ENCODE measurements at places on chromosomes 1 and 21.

DNA sequence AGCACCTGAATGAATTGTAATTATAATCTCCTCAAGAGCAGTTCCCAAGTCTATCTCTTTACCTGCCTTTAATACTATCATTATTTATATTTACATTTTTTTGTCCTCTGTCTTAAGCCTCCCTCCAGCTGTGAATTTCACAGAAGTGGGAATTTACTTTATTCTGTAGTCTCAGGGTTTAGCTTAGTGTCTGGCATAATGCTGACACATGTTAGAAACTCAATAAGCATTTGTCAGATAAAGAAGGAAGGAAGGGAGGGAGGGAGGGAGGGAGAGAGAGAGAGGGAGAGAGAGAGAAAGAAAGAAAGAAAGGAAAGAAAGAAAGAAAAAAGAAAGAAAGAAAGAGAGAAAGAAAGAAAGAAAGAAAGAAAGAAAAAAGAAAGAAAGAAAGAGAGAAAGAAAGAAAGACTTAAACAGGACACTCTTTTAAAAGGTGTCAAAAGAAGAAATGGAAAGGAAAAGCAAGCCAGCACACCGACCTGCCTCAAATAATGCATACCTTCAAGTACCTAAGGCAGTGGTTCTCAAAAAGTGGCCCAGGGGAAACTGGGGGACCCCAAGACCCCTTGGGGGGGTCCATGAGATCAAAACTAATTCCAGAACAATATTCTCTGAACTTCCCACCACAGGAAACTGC, 1.8 kb upstream of the PGLYRP4 start:
- no peak for DNase-seq

DNA sequence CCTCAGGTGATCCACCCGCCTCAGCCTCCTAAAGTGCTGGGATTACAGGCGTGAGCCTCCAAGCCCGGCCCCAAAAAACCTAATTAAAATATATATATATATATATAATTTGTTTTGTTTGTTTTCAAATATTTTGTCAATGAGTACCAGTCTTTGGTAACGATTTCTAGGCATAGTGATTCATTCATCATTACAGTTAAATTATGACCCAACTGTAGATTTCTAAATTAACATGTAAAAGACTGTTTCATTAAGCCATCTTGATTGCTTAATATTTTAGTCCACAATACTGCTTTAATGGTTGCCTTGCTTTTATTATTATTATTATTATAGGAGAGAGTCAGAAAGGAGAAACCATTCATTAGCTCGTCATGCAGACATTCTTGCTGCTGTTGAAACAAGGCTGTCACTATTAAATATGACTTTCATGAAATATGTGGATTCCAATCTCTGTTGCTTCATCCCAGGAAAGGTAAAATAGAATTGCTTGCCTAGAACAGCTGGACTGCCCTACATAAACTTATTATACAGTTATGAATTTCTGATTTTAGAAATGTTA, 19.9 kb downstream of the FBXO28 start:
- DNase-seq, result no peak

GRCh38 chr1:21586222-21586621, 77.0 kb downstream of the ALPL start:
- DNase-seq, result no peak

GRCh38 chr1:110463725-110464124, 12.8 kb downstream of the PROK1 start:
- DNase-seq, result no peak

DNA sequence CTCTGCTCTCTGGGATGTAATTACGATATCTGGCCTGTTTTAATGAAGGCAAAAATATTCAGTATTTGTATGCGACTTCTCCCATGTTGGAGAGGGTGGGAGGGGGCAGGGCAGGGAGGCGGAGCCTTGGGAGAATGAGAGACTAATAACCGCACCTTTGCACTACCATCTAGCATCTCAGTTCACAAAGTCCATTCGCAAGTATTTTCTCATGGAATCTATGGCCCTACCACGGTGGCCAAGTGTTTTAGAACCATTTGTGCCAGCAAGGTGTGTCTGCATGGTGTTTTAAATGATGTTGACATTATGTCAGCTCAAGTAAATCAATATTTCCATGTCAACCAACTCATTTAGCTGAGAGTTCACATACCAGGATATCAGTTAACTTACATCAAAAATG, 14.3 kb upstream of the BLACAT1 start:
- no peak for DNase-seq

- DNase-seq, result no peak
Observed at GRCh38 chr1:8211251-8211882, 106.5 kb upstream of the SLC45A1 start.

- DNase-seq, result no peak
Observed at GRCh38 chr1:56222914-56223540, 356.3 kb downstream of the PLPP3 start.

- DNase-seq, result no peak
Observed at GRCh38 chr1:64229307-64229706, 25.9 kb downstream of the UBE2U start.

GRCh38 chr1:94799206-94799605, 21.0 kb upstream of the SLC44A3 start:
- DNase-seq, result no peak

DNA sequence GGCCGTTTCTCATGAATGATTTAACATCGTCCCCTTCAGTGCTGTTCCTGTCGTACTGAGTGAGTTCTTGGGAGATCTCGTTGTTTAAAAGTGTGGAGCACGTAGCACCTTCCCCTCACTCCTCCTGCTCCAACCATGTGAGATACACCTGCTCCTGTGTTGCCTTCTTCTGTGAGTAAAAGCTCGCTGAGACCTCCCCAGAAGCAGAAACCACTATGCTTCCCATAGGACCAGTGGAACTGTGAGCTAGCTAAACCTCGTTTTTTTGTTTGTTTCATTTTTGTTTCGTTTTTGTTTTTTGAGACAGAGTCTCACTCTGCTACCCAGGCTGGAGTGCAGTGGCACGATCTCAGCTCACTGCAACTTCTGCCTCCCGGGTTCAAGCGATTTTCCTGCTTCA, 198.6 kb downstream of the NCAM2 start:
- no peak for DNase-seq

GRCh38 chr1:101408212-101409042, 171.6 kb downstream of the S1PR1 start:
- no peak for DNase-seq

DNA sequence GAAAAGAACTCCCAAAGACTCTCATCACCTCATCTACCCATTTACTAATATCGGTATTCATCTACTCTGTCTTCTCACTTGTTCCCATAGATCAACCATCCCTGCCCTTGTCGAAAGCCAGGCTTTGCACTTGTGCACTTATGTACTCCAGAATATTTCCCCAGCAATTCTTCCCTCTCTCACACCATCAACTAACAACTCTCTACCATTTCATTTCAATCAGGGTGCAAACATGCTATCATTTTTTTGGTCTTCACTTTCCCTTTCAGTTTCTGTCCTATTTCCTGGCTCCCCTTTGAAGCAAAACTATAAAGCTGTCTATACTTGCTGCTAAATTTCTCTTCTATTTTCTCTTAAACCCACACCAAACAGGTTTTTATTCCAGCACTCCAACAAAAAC, 6.7 kb downstream of the C1orf105 start:
- no peak for DNase-seq

- DNase-seq, result peak; percentile 59
Observed at GRCh38 chr1:65572701-65573421, 152.4 kb downstream of the LEPR start.

GRCh38 chr1:8004803-8005573, 21.1 kb downstream of the ERRFI1 start:
- DNase-seq, result no peak

DNA sequence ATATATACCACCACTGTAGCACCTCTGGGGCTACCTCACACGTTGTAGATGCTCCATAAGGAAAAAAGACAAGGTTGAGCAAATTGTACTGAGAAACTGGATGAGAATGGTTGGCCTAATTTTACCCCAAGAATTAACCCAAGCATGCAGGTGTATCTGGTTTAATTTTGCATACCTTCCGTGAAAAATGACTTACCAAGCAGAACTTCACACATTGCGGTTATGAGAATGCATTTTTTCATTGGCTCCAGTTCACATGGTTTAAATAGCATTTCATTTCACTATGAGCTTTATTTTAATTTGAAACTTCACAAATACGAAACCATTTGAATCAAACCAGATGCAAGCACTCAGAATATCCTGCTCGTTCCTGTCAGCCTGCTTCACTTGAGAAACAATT, 512.2 kb downstream of the LTN1 start:
- DNase-seq, result no peak

- no peak for DNase-seq
Observed at GRCh38 chr21:33973268-33973667, 57.7 kb upstream of the ATP5PO start.

GRCh38 chr1:44034976-44035716, 3.9 kb upstream of the SLC6A9 start:
- DNase-seq, result no peak

GRCh38 chr1:20110679-20111078, 8.7 kb downstream of the PLA2G2D start:
- no peak for DNase-seq

- no peak for DNase-seq
Observed at GRCh38 chr1:230633469-230633868, 8.8 kb upstream of the COG2 start.

DNA sequence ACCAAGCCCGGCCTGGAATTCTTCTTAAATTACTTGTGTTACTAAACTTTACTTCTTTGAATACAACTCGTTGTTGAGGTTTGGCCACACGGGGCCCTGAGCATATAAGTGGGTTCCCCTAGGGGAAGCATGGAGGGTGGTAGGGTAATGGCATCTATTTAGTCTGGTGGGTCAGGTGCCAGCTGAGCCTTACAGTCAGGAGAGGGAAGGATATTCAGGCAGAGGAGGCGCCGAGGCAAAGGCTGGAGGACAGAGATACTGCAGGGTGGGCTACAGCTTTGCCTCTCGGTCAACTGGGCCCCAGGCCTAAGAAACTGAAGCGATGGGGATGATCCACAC, 424 bp upstream of the NECAP2 start:
- DNase-seq, result no peak

DNA sequence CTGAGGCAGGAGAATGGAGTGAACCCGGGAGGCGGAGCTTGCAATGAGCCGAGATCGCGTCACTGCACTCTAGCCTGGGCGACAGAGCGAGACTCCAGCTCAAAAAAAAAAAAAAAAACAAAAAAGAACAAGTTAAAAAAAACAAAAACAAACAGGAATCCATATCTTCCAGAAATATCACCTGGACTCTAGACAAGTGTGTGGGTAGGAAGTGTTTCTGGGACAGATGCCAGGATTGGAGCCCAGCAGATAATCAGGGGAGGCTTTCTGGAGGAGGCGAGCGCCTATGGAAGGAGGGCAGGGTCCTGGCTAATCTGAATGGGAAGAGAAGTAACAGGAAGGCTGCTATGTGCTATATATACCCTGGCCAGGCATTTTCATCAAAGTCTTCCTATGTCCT, 43.6 kb upstream of the SYNC start:
- DNase-seq, result no peak

- DNase-seq, result no peak
Observed at GRCh38 chr1:214396330-214396729, 115.4 kb downstream of the SMYD2 start.

GRCh38 chr1:2377751-2378440, 13.5 kb downstream of the MORN1 start:
- peak; percentile 8 for DNase-seq

GRCh38 chr1:71053758-71054157, 6.1 kb upstream of the PTGER3 start:
- DNase-seq, result no peak

DNA sequence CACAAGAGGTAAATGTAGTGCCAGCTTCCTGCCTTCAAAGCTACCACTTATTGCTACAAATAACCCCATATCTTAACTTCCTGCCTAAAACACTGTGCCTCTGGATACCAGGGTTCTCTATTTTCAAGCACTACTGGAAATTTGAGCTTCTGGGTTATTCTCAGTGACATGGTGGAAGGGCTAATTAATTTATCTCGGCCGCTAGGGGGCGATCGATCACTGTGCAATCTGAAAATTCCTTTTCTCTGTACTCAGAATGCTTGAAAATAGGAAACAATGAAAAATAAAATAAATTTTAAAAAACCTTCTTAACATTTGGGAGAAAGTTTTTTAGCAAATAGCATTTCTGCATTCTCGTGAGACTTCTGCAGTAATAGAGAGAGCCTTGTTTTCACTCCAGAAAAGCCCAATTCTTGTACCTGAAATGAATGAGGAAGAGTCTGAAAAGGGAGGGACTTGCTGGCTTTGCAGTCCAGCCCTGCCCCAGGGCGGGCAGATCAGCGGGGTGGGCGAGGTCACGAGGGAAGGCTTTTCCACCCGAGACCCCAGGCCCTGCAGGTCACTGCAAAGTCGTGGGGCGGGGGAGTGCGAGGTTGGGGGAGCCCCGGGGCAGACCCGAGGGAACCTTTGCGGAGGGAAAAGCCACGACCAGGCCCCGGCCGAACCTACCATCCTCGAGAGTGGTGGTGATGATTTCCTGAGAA, 276.7 kb downstream of the PCP4 start:
- DNase-seq, result peak; percentile 81

DNA sequence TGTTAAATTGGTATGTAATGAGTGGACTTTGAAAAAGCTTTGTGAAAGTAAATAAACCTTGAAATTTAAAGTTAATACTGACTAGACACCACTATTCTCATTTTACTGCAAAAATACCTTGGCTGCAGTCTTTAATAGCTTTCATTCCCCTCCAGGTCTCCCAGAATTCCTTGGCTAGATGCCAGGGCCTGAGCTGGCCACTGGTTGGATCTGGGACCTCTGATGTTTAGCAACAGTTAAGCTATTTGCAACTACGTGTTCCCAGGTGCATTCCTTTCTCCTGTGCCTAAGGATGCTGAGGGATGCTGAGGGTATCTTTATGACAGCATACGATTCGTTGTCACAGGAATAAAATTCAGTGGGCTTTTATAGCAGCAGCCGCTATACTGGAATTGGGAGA, 938.7 kb downstream of the TTLL7 start:
- DNase-seq, result no peak

DNA sequence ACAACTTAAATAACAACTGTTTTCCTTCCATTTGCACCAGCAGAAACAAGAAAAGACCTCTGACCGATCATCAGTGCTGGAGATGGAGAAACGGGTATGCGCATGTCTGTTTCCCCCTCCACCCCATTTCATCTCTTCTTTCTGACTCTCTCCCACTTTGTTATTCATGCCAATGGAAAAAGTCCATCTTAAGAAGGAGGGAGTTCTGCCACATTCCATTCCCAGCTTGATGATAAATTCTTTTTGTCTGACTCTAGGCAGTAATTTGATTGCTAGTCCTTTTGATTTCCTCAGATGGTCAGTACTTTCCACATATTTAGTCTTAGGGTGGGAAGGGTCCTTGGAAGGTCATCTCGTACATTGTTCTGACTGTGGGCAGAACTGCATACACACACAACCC, 142.5 kb downstream of the SYT2 start:
- no peak for DNase-seq

DNA sequence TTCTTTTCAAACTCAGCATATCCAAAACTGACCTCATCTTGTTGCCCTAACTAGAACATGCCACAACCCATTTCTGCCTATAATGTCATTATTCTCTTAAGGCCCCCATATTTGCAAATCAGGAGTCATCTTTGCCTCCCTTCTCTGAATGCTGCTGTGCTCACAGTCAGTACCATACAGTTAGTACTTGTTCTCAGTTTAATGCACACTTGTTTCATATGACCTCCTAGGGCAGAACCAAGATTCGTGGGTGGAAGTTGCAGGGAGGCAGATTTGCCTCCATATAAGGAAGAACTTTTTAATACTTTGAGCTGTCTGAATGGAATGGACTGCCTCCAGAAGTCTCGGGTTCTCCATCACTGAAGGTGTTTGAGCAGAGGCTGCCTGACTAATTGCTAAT, 9.2 kb downstream of the CAP1 start:
- no peak for DNase-seq
